ENCODE measurements at places on chromosomes 7 and 10.
A peak's percentile ranks its signal among the peaks of the same experiment; 100 is the strongest.

- no peak for DNase-seq
These were observed 1.3 kb upstream of the TRIM24 start for GRCh38 chr7:138458576-138459412.

- peak; percentile 40 for DNase-seq
These were observed 86.9 kb upstream of the ZNF438 start for GRCh38 chr10:31118556-31118955.

- DNase-seq = no peak
These were observed 114.6 kb downstream of the DNAJC1 start for GRCh38 chr10:21888959-21889358.

- no peak for DNase-seq
These were observed 315.2 kb upstream of the ZNF32 start for GRCh38 chr10:43963793-43964425.

- no peak for DNase-seq
These were observed 950.7 kb upstream of the PHF14 start for GRCh38 chr7:10022957-10023356.

All from GM03348 (cell line).